ENCODE measurements at places on chromosomes 11 and 22.
A peak's percentile ranks its signal among the peaks of the same experiment; 100 is the strongest.

GRCh38 chr11:16173798-16174197 is 182.5 kb downstream of the SOX6 start:
- no peak for DNase-seq

DNA sequence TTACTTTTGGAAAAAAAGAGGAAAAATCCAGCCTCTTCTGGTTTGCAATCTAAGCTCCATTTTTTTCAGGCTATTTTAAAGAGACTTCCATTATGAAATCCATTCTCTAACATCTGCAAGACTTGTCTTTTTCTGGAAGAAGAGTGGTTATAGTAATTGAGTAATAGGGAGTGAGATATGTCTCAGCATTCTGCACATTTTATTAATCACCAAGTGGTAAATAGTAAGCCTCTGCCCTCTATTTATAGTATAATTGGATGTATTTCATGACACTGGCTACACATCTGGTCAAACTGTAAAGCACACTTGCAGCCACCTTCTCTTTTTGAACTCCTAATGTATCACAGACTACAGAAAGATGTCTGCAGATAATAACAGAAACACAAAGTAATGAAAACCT is 391.1 kb downstream of the ETS1 start:
- peak; percentile 19 for DNase-seq

DNA sequence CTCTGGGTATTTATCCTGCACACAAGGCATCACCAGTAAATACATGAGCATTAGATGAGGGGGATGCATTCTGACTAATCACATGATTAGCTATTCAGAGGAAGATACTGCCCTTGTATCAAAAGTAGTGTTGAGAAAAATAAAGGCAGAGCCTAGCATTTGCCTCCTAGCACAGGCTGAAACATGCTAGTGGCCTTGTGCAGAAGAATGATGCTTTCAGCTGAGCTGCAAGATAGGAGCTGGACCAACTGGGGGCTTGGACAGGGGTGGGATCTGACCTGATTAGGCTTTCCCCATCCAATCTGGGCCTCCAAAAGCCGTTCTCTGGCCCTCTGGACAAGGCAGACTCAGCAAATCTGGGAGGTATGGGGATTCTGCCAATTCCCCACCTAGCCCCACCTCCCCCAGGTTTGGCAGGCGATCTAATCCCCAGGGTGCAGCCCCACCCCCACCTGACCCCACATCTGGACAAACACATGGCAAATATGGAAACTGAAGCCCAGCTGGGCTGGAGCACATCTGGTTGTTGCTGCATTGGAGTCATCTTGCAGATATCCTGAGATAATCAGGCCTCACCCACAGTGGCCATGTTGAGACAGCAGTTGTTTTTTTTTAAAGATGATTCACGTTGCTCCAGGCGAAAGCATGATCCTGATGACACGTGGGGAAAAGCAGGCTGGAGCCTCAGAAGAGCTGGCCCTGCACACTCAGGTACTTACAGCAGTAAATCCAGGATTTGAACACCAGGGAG is 4.4 kb upstream of the MISFA start:
- no peak for DNase-seq

- peak; percentile 43 for DNase-seq
Observed at GRCh38 chr11:121654843-121655536, 202.2 kb upstream of the SORL1-AS1 start.

DNA sequence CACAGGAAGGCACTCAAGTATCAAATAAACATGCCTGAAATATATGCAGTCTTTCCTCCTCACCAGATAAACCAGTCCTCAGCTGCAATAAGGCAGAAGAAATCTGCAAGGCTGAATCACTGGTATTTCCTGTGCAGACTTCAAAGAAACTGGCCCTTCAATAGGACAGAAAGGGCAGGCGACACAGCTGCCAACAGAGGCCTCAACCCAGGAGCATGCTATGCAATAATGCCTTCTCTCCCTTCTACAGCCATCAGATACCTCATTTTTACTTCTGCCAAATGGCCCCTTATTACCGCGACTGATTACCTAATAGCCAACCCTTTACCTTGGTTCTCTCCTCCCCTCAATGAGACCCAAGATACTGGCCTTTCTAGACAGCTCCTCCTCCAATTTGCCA is 8.0 kb downstream of the NUMA1 start:
- DNase-seq = peak; percentile 60

- no peak for DNase-seq
Observed at GRCh38 chr22:45103756-45104155, 60.0 kb upstream of the NUP50 start.

DNA sequence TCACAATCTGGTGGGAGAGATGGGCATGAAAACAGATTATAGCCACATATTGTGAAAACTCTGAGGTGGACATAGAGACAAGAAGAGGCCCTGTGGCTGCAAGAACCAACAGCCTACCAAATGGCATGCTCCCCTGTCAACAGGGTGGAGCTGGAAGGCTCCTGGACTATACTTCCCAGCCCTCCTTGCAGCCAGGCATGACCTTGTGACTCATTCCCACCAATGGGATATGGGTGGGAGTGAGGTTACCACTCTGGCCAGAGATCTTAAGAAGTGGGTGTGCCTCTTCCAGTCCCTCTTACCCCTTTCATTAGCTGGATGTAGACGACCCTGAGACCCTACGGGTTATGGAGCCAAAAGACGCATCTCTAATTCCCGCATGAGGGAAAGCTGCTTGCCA is 126.4 kb upstream of the ZBED5 start:
- no peak for DNase-seq

GRCh38 chr11:92154611-92155010 is 70.0 kb upstream of the FAT3 start:
- DNase-seq = no peak

DNA sequence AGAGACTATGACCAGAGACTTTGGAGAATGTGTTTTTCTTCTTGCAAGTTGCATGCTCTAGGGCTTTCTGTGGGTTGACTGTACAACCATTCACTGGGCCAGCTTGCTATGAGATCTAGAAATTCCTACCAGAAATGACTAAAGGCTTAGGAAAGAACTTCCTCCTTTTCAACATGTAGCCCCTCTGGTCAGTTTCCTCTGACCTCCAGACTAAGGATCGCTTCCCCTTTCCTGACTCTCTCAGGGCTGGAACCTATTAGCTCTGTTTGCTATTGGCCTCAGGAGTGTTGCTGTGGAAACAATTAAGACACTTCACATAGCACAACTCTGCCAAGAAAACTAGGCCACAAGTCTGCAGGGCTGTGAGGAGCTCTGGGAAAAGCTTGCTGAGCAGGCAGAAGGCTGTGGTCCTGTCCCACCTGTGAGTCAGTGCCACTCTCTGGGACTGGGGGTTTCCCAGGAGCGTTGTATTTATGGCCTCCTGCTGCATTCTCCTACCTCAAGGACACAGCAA is 10.7 kb downstream of the CRY2 start:
- DNase-seq = peak; percentile 86

DNA sequence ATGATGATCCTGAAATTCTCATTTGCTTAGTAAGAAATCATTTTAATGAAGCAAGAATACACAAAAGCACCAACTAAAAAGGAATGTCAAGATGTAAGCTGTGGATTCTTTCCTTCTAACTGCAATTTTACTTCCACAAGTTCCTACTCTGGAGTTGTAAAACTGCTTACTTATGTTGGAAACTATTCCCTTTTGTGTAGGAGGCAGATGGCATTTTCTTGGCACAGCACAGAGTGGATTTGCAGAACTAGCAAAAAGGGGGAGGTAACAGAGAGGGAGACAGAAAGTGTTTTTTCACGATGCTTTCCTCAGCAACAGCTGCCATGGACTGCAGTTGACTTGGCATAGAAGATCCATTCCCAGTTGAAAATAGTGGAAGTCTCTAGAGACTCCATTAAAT is 1112.0 kb upstream of the RAG2 start:
- no peak for DNase-seq

DNA sequence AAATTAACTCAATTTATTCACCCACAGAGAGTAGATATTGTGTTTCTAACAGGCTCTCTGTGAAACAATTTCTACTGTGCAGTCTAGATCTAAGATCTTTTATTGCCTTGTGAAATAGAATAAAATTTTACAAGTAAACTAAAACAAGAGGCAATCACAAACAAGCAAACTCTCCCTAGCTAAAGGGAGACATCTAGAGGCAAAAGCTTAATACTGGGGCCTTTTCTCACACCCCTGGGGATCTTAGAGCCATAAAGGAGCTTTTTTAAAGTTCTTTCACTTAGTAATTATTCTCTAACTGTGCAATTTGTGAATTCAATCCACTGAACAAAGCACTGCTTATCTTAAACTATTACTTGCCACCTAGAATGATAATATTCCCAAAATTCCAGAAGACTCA is 19.7 kb downstream of the ALG9 start:
- DNase-seq = peak; percentile 45

DNA sequence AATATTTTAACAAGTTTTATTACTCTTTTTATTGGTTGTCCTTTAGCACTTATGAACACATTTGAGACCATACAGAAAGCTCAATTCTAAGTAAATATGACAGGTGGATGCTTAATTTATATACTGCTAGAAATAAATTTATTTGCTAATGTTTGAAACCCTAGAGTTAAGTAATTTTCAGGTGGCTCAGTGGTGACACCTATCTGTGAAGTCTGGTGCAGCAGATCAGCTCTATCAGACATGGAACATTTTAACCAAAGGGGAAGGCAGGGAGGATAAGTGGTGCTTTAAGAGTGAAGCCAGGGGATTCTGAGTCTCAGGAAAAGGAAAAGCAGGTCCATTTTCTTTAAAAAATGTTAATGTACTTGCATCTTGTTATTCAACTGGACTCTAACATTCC is 175.8 kb downstream of the DSCAML1 start:
- DNase-seq = no peak

DNA sequence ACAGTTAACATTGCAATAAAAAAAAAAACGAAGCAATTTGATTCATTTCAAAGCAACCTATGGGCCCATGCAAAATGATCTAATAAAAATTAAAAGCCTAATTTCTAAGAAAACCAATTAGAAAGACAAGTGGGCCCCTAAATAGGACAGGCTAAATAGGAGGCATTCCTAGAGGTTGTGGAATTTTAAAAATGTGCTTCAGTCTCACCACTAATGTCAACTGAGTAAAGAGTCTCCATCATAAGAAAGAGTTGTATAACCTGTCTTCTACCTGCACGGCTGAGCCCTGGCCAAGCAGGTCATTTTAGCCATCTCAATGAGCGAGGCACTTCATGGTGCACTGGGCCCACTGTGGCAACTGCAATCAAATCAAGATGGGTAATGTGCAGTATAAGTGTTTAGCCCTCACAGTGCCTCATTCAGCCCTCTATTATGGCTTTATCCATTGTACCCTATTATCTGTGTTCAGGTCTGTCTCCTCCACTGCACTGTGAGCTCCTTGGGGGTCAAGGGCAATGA is 76.4 kb downstream of the PRSS23 start:
- DNase-seq = no peak

DNA sequence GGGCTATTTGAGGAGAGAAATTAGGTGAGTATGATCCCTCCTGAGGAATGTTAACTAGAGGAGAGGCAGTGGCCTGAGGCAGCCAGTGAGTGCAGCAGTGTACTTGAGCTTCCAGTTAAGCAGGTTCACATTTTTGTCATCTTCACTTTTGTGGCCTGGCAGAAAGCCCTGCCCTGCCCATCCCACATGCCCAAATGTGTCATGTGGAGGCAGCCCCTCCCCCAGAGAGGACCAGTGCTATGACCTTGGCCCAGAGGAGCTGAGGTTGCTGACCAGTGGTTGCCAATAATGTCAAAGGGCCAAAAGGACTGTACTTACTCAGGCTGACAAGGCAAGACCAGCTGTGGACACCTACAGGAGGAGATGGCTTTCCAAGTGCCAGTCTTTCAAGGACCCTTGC is 17.6 kb upstream of the GRK2 start:
- peak; percentile 72 for DNase-seq

- DNase-seq = no peak
Observed at GRCh38 chr11:36019005-36019596, 75.2 kb downstream of the LDLRAD3 start.

- no peak for DNase-seq
Observed at GRCh38 chr11:134558916-134559601, 147.0 kb upstream of the B3GAT1 start.

GRCh38 chr22:44338906-44339305 is 26.2 kb upstream of the SHISAL1 start:
- no peak for DNase-seq

DNA sequence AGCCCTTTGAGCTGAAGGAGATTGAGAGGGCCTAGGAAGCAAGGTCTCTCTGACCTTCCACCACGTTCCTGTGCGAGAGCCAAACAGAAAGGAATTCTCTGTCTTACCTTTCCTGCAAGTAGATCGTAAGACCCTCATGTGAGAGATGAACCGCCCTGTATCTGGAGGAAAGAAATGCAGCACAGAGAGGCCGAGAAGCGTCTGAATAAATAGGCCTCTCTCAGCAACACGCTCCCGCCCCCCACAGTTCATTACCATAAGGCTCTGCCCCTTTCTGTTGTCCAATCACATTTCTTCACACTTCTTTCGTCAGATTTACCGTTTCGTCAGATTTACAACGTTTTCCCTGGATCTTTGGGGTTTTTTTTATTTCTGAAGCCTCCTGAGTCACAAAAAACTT is 90.3 kb downstream of the BLID start:
- DNase-seq = no peak

DNA sequence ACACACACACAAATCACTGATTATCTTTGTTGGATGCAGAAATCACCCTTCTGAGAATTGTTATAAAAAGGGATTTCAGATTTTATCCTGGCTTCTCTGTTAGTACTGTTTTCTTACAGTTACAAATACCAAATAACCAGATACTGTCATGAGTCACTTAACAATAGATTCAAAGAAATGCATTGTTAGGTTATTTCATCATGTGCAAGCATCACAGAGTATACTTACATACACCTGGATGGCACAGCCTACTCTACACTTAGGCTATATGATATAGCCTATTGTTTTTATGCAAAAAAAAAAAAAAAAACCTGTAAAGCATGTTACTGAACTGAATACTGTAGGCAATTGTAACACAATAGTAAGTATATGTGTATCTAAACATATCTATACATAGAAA is 319.2 kb upstream of the ARHGAP42 start:
- DNase-seq = no peak

- peak; percentile 90 for DNase-seq
Observed at GRCh38 chr22:36465232-36466021, 16.0 kb downstream of the TXN2 start.

GRCh38 chr22:40567106-40567505 is 69.4 kb downstream of the MRTFA start:
- DNase-seq = no peak

DNA sequence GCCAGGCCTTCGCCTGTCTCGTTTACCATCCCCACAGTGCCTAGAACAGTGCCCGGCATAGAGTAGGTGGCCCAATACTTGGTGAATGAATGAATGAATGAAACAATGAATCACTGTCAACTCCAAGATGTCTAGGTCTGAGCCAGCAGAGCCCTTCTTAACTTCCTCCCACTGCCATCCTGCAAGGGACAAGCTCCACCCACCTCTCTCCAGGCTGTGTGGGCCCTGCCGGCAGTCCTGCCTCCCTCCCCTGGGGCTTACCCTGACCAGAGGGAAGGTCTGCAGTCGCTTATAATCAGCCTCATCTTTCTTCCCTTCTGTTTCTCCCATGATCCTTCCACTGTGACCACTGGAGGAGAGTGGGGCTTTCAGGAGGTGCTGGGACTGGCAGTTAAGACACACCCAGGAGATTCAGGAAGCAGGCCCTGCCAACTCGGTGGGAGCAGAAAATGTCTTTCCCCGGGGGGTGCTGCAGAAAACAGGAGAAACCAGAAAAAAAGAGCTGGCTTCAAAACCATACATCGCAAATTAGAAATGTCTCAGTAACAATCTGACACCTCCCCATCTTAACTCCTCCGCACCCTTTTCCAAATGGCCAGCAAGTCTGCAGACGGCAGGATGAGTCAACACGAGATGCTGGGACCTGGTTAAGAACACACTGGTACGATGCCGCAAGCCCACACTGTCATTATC is 11.4 kb downstream of the DNAL4 start:
- DNase-seq = no peak

GRCh38 chr11:33388793-33389525 is 131.8 kb downstream of the HIPK3 start:
- DNase-seq = no peak
